ENCODE measurements at places on chromosomes 1 and 21.

- no peak for DNase-seq
Measured at GRCh38 chr1:65372557-65372956, 47.9 kb upstream of the LEPR start.

DNA sequence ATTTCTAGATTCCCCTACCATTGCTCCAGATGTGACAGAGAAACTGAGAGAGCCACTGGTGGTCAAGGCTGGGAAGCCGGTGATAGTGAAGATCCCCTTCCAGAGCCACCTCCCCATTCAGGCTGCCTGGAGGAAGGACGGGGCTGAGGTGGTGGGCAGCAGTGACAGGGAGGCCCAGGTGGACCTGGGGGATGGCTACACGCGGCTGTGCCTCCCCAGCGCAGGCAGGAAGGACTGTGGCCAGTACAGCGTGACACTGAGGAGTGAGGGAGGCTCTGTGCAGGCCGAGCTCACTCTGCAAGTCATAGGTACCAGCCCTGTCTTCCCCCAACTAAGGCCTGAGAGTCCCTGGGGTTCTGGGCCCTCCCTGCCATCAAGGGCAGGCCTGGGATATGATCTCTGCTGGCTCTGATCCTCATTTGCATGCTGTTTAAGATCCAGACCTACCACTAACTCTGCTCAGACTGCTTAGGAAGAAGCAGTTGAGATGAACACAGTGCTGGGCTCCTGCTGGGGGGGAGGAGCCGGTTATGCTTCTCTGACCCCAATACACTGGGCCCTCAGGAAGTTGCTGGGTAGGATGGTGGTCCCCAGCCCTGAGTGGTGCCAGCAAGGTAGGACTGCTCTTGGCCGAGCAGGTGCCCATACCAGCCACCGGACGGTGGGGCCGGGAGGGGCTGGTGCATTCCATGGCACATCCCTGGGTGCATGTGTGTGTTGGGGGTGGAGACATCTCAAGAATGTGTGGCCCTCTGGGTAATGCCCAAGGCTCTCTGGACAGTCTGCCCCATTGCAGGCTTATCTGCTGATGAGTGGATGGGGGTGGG, 25.1 kb downstream of the IGFN1 start:
- DNase-seq: no peak

GRCh38 chr1:114131526-114132220, 22.0 kb downstream of the SYT6 start:
- DNase-seq: no peak

- DNase-seq: no peak
Measured at GRCh38 chr1:164433818-164434170, 125.2 kb upstream of the PBX1 start.

- no peak for DNase-seq
Measured at GRCh38 chr1:60679524-60680375, 402.6 kb upstream of the NFIA start.

GRCh38 chr1:26019641-26020315, 1.8 kb upstream of the EXTL1 start:
- no peak for DNase-seq

GRCh38 chr21:27953340-27954045, 986.6 kb upstream of the ADAMTS5 start:
- no peak for DNase-seq

DNA sequence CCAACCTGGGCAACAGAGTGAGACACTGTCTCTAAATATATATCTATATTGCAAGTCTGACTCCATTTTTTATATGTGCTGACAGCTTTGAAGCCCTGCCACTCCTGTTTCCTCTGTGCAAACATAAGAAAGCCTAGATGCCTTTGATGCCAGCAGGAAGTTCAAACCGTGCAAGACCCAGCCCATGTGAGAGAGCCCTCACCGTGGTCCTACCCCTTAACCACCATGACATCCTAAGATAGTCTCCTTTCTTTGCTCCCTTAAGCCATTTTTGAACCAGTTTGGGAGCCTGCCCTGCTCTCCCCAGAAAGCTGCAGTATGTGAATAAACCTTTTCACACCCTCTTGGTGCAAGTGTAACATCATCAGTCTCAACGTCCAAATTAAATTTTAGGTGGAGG, 3.7 kb upstream of the DIPK1A start:
- DNase-seq: no peak

GRCh38 chr1:208170252-208170651, 73.9 kb downstream of the PLXNA2 start:
- DNase-seq: no peak

DNA sequence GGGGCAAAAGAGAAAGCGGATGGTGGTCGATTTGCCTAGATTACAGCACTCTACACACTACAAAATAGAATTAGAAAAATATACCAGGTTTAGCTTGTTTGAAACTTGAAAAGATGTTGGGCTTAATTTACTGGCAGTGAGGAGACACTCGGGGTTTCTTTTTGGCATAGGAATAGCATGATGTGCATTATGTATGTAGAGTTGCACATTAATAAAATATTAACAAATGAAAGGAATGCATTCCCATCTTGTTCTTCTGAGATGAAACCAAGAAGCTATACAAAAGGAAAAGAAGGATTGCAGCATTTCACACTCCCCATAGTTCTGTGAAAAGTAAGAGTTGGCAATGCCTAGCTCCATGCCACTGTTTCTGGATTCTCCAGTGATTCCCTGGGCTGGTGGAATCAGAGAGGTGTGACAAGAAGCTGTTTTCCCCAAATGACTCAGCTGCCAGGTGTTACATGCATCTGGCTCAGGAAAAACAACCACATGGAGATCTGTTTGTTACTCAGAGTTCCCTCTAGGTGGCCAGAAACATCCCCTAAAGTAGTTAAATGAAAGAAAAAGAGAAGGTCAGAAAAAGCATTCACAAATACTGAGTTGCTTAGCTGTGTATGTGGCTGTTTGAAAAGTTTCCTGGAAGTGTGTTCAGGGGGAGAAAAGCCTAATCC, 115.6 kb downstream of the UCK2 start:
- peak; percentile 44 for DNase-seq

GRCh38 chr1:154957091-154957657, 1.3 kb upstream of the PBXIP1 start:
- DNase-seq: no peak

GRCh38 chr1:64251971-64252370, 48.5 kb downstream of the UBE2U start:
- no peak for DNase-seq

DNA sequence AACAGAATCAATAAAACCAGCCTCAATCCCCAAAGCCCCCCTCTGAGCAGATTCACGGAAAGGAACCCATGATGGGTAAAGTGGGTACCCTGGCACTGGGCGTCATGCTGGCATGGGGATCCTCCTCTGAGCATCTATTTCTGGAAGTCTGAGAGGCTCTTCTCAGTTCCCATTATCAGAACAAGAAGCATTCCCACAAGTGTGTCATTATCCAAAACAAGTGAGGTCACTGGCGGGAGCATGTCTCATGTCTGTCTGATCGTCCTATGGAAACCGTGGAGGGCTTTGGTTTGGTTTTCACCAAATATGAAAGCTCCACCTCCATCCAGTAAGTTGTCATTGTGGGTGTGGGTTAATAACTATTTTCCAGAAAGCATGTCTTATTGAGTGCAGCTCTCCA, 70.7 kb downstream of the PGM1 start:
- DNase-seq: no peak

Measured in GM13977 (cell line).